Activated CD8-positive, alpha-beta memory T cell treated with anti-CD3 and anti-CD28 coated beads, Interleukin-2, amount 10 ng/mL, durations not matched to agents 7 days and 5 days (primary cell): ENCODE measurements at places on chromosomes 5 and 9.

DNA sequence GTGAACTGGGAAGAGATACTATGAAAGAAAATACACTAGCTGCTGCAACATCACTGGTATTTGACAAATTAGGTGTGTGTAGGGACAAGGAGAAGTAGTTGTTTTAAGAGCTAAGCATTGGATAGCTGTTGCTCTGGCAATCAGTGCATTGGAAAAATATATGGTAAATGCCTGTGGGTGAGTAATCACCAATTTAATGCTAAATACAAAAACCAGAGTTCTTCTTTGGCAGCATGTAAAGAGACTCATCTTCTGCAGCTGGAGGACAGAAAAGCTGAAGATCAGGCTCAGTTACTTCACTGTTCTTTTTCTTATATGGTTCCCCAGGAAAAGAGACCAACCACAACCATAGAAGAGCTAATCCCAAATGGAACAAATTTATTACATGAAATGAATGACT, 201.8 kb upstream of the MPDZ start:
- no peak for DNase-seq
- no peak overlapping the region for H3K4me3 ChIP-seq
- H3K4me1 ChIP-seq = no peaks in the 10 kb centered on the region
- no peak overlapping the region for H3K27ac ChIP-seq
- H3K36me3 ChIP-seq = no peaks in the 10 kb centered on the region

GRCh38 chr9:136455043-136456002, 15.7 kb upstream of the INPP5E start:
- H3K36me3 ChIP-seq = peaks cover 50% of the 10 kb centered on the region
- H3K27ac ChIP-seq = peak overlapping the region; percentile 12
- H3K4me1 ChIP-seq = no peaks in the 10 kb centered on the region
- H3K27me3 ChIP-seq = no peaks in the 10 kb centered on the region

DNA sequence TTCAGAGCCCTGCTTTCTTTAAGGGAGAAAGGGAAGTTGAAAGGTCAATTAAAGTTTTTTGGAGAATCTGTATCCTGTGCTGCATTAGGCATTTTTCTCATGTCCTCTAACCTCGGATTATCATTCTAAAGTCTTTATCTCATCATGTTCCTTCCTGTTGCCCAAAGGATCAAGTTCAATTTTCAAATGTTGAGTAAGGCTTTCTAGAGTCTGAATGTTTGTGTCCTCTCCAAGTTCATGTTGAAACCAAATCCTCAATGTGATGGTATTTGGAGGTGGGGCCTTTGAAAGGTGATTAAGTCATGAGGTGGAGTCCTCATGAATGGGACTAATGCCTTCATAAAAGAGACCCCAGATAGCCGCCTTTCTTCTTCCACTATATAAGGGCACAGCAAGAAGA, 20.2 kb upstream of the TNC start:
- no peak overlapping the region for H3K27ac ChIP-seq
- H3K27me3 ChIP-seq = peaks cover 41% of the 10 kb centered on the region
- no peak for DNase-seq
- H3K4me3 ChIP-seq = no peak overlapping the region
- H3K4me1 ChIP-seq = peaks cover 21% of the 10 kb centered on the region
- no peaks in the 10 kb centered on the region for H3K36me3 ChIP-seq

GRCh38 chr5:57987552-57987951, 472.3 kb downstream of the PLK2 start:
- no peak overlapping the region for H3K4me3 ChIP-seq
- H3K27ac ChIP-seq = no peak overlapping the region
- DNase-seq = no peak
- no peaks in the 10 kb centered on the region for H3K4me1 ChIP-seq

GRCh38 chr5:80249901-80250300, 5.9 kb downstream of the SERINC5 start:
- H3K36me3 ChIP-seq = peaks cover 26% of the 10 kb centered on the region
- peak overlapping the region; percentile 52 for H3K27ac ChIP-seq
- no peak for DNase-seq
- H3K4me1 ChIP-seq = peaks cover 81% of the 10 kb centered on the region
- no peak overlapping the region for H3K4me3 ChIP-seq
- H3K27me3 ChIP-seq = no peaks in the 10 kb centered on the region

DNA sequence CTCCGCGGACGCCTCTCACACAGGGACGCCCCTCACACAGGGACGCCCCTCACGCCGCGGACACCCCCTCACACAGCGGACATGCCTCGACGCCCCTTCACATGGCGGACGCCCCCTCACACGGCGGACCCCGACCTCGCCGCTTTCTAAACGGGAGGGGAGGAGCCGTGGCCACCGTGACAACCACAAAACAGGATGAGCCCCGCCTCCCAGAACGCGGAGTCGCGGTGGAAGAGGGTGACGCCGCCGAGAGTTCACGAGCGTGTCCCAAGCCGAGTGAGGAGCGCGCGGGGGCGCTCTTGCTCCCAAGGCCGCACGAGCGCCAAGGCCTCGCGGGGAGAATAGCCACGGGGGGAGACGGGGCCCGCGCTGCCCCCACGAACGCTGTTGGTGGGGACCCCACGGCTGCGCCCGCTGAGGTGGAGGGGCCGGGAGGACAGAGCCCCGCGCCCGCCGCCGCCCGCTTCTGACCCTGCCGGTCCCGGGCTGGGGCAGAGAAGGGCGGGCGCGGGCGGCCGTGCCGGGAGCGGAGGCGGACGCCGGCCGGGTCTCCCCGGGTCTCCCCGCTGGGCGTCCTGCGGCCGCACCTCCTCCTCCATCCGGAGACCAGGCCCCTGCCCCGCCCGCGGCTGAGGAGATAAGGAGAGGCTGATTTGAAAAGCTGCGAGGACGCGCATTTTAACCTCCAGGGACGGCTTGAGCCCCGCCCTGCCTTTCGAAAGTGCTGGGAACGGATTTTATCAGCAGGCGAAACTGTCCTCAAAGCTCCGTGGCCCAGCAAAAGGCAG, 3.9 kb upstream of the NKD2 start:
- H3K4me1 ChIP-seq = peaks cover 18% of the 10 kb centered on the region
- no peak overlapping the region for H3K27ac ChIP-seq
- DNase-seq = peak; percentile 50
- H3K27me3 ChIP-seq = peaks cover 64% of the 10 kb centered on the region
- H3K4me3 ChIP-seq = no peak overlapping the region

- no peak for DNase-seq
- H3K36me3 ChIP-seq = no peaks in the 10 kb centered on the region
- no peaks in the 10 kb centered on the region for H3K4me1 ChIP-seq
Measured at GRCh38 chr9:105150991-105151685, 93.3 kb upstream of the SLC44A1 start.

- peaks cover 3% of the 10 kb centered on the region for H3K4me1 ChIP-seq
- no peak overlapping the region for H3K4me3 ChIP-seq
- H3K27ac ChIP-seq = no peak overlapping the region
- no peak for DNase-seq
Measured at GRCh38 chr9:105760053-105760452, 65.7 kb downstream of the TMEM38B start.

- no peaks in the 10 kb centered on the region for H3K36me3 ChIP-seq
- no peak for DNase-seq
- H3K4me1 ChIP-seq = no peaks in the 10 kb centered on the region
- no peak overlapping the region for H3K4me3 ChIP-seq
- no peaks in the 10 kb centered on the region for H3K27me3 ChIP-seq
- H3K27ac ChIP-seq = no peak overlapping the region
Measured at GRCh38 chr5:128766406-128766805, 198.9 kb upstream of the SLC27A6 start.

- no peak overlapping the region for H3K4me3 ChIP-seq
- H3K27ac ChIP-seq = no peak overlapping the region
- no peaks in the 10 kb centered on the region for H3K36me3 ChIP-seq
- DNase-seq = no peak
- H3K4me1 ChIP-seq = no peaks in the 10 kb centered on the region
- peaks cover 11% of the 10 kb centered on the region for H3K27me3 ChIP-seq
Measured at GRCh38 chr5:130693509-130693908, 471.5 kb downstream of the HINT1 start.

DNA sequence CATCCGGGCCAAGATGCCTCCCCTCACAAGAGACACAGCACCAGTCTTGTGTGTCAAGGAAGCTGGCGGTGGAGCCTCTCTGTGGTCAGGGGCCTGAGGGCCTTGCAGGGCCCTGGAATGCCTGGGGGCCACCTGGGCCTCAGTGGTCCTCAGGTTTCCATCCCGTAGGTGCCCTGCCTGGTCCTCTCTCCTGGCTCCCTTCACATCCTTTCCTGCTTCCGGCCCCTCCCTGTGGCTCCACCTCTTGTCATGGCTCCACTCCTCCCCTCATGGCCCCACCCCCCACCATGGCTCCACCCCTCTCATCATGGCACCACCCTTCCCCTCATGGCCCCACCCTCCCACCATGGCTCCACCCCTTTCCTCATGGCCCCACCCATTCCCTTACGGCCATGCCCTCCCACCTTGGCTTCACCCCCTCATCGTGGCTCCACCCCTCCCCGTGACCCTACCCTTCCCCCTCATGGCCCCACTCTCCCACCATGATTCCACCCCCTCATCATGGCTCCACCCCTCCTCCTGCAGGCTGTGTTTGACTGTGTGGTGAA, 175.8 kb downstream of the CACNA1B start:
- H3K4me3 ChIP-seq = no peak overlapping the region
- no peaks in the 10 kb centered on the region for H3K36me3 ChIP-seq
- no peak overlapping the region for H3K27ac ChIP-seq
- peak; percentile 36 for DNase-seq
- H3K27me3 ChIP-seq = no peaks in the 10 kb centered on the region
- no peaks in the 10 kb centered on the region for H3K4me1 ChIP-seq
